Ecto neural progenitor cell (in vitro differentiated cells): ENCODE measurements at places on chromosomes 6 and 20.

- no peak for DNase-seq
Measured at GRCh38 chr6:20241102-20241501, 28.8 kb upstream of the MBOAT1 start.

DNA sequence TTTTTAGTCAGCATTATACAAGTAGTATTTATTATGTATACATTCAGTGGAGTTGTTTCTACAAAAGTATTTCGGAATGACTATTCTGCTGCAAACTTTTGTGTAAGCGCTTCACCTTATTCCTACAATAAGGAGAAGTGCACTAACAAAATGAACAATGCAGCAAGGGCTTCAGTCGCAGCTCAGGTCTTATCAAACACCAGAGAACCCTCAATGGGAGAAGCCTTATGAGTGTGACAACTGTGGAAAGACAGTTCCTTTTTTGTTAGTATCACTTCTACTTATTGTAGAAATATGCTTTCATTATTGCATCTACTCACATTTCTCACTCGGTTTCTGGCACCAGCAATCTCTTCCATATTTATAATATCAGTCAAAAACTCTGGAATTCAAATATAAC is 18.8 kb downstream of the ZKSCAN3 start:
- no peak for DNase-seq

DNA sequence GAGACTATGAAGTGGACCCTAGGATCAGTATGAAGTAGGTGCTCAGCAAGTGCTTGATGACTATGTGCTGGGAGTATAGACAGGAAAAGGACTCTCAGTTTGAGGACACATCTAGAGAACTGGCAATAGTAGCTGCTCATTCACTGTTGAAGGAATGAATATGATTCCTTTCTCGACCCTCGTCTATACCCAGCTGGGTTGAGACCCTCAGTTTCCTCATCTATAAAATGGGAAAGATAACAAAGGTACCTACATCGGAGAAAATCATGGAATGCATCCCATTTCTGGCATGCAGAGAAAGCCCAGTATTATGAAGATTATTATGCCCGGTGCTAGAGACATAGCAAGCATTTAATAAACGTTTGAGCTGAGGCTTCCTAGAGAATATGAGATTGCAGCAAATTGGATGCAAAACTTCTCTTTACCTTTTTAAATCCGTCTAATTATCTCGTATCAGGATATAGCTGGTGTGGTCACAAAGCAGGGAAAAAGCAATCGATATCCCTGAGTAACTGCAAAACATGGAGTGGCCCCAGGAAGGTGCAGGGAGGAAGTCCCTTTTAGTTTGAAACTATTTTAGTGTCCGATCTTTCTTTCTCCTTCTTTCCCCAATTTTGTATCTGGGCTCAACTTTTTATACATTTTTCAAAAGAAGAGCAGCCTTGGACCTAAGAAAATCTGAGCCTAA is 2.8 kb upstream of the PCK1 start:
- DNase-seq: no peak

GRCh38 chr6:112511441-112511840 is 164.3 kb downstream of the RFPL4B start:
- no peak for DNase-seq

DNA sequence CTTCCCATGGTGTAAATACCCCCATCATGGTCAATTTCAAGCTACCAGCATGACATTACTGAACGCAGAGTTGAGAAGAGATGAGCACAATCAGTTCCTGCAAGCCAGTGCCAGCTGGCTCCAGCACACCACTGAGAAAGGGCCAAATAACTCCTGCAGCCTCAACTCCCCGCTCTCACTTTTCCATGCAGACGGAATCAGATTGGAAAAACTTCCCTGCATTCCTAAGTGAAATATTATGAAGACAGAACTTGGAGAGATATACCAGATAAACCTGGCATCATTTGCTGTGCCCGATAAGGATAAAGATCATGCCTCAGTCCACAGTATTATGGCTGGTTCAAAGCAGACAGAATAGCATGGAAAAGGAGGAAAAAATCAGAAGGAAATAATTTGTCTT is 56.7 kb downstream of the FILIP1 start:
- DNase-seq: no peak

DNA sequence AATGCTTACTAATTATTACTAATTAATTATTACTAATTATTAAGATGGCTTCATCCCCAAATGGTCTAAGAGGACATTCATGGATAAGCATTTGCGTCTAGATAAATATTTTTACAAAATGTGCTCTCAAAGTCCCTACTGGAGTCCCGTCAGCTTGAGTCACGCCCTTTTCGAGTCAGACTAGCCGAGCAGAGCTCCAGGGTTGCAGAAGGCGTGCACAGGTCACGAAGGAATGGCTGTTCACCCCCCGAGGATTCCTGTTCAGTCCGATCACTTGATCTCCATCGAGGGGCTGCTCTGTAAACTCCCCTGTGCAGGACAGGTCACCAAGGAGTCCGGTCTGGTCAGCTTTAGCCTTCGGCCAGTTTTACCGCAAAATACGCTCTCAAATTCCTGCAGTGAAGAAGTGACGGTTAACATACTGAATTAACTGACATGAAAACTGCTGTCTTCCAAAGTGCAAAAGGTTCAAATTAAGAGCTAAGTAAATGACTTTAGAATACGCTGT is 19.9 kb downstream of the TCFL5 start:
- no peak for DNase-seq

GRCh38 chr6:112680091-112680490 is 333.0 kb downstream of the RFPL4B start:
- DNase-seq: no peak

GRCh38 chr20:49482621-49483017 is at the start of gene KCNB1:
KCNB1 (minus strand) TSS chr20:49482668; CDS start chr20:49482480, 188 bp downstream.
- peak; percentile 90 for DNase-seq
